ENCODE measurements at places on chromosomes 11 and 22. TPM values are rescaled to one million over a fixed set of nuclear protein-coding genes. Genes with fewer than 3 reads are reported as not detected.

DNA sequence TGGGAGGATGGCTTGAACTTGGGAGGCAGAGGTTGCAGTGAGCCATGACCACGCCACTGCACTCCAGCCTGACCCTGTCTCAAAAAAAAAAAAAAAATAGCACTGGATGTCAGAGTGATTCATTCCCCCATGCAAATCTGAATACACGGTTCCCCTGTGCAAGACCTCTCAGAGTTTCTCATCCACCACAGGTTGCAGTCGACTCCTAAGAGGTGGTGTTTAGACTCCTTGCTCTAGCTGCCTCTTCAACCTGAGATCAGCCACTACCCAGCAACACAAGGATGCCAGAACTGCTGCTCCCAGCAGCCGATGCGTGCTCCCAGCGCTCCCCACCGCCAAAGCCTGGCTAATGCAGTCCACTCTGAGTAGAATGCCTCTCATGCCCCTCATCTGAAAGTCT, 97.5 kb downstream of the PARVA start:
- DNase-seq, result no peak

GRCh38 chr22:43344520-43344787, 1.3 kb upstream of the SCUBE1 start:
- DNase-seq, result no peak

GRCh38 chr11:79062814-79063762, 377.7 kb downstream of the TENM4 start:
- no peak for DNase-seq

DNA sequence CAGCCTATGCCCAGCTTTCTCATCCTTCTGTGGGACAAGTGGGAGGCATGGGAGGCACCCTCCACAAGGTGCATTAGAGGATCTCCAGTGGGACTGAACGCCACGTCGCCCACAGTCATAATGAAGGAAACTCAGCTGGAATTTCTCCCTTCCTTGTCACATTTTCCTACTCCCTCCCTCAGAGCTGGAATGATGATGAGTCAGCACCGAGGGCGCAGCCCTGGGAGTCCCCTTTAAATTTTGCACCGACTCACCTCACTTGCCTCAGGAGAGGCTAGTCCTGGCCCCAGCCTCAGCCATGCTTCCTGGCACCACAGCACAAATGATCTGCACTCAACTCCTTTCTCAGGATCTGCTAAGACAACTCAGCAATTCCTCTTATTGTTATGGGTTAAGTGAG, 34.3 kb downstream of the DBX1 start:
- no peak for DNase-seq

DNA sequence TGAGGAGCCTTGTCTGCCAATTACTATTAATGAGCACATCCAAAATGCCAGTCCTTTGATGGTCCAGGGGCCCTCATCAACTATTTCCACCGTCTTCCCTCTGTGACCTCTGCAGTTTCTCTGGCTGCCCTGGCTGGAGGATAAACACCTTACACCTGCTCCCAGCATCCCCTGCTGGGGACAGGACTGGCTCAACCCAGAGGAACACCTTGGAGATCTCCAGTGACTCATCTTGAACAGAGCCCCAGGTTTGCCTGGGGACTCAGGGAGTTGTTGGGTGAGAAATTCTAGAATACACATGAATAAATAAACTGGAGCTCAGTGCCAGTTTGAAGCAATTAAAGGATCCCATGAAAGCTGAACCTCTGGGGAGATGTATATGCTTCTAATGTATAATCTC, 24.0 kb upstream of the ELF5 start:
- DNase-seq, result no peak

GRCh38 chr11:80365980-80366379, 925.1 kb upstream of the TENM4 start:
- no peak for DNase-seq

DNA sequence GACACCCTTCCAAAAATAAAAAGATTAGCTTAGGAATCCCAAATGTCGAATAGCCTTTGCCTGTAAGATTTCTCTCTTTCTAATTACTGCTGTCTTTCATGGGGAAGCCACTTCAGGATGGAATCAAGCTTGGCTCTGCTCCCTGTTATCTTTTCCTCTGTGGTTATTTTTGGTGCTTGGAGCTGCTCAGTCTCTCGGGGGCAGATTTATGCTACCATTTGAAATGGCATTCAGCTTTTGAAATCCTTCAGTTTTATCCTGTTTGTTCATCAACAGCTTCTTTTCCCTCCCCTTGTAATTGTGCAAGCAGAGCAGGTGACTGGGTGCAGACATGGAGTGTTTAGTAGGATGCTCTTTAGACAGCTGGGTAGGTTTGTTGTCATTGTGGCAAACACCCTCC, 111.0 kb downstream of the DBX1 start:
- no peak for DNase-seq

Gene PTGDR2
- total RNA-seq, result 0.11 TPM

Gene RASGRP2
- 5.9 TPM for total RNA-seq

Gene PRR33
- total RNA-seq, result 0.07 TPM

Data from activated CD4-positive, alpha-beta T cell treated with anti-CD3 and anti-CD28 coated beads for 36 hours (primary cell).